ENCODE measurements at places on chromosomes 5 and 9.

- no peak for DNase-seq
Measured at GRCh38 chr9:112502175-112502946, 15.7 kb downstream of the KIAA1958 start.

DNA sequence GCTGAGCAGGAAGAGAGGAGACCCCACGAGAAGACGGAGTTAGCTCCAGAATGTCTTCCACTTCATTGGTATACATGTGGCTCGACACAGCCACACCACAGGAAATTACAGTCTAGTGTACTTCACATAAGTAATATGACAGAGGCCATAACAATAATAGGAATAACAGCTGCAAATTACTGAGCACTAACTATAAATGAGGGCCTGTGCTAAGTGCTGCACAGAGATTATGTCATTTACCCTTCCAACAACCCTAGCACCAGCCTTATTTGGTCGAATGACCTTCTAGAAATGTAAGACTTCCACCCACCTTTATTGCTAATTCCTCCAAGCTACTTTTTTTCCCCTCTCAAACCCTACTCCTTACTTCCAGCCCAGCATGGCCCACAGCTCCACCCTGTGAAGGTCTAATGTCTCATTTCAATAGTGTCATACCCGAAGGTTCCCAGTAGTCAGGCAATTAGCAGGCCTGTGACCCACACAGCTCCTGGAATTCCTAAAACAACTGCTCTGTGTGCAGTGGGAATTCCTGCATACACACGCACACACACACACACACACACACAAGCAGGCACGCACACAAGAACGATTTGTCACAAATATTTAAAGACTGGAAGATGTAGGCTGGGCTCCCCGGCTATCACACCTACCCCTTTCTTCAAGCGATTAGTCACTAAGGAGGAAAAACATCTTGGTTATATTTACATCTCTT lies 134.5 kb downstream of the FRMD3 start:
- DNase-seq: no peak

DNA sequence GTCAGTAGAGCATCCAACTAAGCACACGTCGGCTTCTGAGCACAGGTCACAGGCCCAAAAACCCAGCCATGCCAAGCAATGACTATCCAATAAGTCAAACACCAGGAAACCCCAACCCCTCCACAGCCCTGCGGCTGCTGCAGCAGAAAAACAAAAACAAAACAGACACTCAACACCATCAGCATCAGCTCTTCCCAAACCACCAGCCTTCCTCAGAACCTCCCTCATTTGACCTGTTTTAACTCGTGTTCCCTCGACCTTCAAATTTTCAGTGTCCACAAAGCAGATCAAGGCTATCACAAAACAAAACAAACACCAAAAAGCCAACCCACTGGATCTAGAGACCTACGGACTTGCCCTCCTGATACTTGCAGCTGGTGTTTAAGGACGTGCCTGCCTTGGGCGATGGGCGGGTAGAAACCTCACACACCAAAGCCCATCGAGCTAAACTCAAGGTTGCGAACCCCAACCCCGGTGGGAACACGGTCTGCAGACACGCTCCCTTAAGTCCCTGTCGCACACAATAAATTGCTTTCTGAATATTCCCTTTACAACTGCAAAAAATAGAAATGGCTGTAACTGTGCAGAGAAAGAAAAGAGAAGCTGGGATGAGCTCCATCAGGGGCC lies 247.1 kb upstream of the ANKRD55 start:
- no peak for DNase-seq

DNA sequence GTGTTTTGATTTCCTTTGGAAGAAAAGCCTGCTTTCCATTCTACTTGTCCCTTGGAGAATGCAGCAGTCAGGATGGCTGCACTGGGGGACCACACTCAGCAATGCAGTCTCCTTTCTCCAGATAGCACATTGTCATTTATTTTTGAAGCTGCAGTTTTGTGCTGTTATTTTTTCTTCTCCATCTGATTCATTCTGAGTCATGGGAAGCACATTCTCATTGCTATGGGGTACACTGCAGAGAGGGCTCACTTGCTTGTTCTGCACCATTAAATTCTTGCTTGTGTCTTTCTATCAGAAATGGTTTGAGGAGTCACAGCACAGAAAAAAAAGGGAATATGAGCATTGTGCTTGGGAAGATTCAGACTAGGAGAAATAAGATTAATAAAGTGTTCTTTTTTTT lies 39.7 kb upstream of the POC5 start:
- DNase-seq: no peak

DNA sequence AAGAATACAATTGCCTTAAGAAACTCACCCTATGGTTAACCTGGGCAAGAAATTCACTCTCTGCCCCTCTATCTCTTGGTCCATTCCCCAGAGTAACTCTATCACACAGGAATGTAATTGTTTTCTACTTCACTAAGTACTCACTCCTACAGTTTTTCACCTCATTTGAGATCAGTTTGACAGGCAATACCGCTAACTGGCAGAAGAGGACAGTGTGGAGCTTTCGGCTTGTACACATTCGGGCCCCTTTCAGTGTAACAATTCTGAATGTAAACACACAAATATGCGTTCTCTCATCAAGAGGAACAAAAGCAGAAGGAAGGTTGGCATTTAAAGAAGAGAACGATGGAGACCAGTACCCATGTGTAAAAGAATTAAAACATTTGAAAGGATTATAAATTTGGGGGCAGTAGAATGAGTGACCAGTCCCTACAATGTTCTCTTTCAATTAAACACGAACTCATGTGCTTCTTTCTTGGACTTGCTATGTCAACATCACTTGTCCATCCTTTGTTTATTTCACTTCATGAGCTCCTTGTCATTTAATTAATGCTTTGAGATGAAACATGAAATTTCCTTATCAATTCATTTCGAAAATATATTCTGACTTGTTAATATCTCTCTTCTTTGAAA lies 188.5 kb upstream of the GRAMD2B start:
- DNase-seq: no peak

GRCh38 chr5:76406673-76407072 lies 3.6 kb downstream of the IQGAP2 start:
- no peak for DNase-seq

DNA sequence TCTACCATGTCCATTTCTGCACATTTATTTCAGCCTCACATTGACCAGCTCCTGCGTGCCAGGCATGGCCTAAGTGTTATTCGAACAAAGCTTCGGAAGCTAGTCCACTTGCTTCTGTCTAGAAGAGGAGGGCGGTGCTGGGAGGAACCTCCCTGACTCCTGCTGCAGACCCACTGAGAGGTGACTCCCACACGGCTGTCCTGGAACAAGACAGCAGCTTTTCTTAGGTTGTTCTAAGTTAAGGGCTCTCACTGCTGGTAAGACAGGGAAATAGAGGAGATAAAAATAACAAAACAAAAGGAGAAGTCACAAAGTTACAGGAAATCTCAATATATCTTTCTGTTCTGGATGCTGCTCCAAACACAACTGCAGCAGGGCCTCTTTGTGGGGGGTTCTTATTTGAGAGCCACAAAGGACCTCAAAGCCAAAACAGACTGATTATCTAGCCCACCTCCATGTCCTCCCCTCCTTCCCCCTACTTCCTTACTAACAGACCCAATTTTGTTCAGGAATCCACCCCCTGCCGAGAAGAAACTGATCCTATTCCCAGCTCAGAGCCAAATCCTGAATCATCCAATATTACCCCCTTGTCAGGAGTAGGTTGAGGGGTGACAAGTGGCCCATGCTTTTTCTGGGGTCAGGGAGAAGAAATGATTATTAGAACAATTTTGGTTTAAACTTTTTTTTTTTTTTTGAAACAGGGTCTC lies 28.4 kb upstream of the KCNIP1 start:
- no peak for DNase-seq

DNA sequence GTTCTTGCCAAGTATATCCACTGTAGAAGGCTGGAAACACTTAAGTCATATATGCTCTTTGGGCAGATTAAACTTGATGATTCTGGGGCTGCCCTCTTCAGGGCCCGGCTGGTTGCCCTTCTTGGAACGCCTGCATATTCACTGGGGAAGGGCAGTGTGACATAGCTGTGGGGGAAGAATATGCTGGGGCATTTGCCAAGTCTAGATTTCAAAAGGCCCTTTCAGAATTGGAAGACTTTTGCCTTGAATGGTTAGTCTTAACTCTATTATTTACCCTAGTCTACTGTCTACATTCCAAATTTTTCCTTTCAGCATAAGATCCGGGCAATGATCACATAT lies 161.2 kb upstream of the PITX1 start:
- DNase-seq: no peak

DNA sequence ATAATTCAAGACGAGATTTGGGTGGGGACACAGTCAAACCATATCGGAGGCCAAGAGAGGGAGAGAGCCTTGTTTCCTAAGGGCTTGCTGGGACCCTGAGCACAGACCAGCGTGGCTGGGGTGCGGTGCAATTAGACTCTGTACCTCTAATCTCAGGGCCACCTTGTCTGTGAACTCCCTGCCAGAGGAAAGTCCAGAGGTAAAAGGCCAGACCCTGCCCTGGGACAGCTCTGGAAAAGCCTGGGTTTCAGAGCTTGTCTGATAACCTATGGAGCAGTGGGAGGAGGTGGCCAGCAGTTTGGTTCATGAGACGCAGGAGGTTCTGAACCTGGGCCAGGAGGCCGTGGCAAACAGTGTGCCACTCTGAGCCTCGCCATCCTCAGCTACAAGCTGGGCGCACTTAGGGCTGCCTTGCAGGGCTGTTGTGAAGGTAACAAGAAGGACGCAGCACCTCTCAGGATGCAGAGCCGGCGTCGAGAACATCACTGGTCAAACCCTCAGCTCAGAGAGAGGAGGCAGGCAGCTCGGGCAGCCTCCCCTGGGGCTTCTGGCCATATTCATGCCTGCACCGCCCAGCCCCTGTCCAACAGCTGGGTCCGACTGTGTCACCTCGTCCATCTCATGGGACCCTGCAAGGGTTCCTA lies 4.8 kb upstream of the DOLPP1 start:
- DNase-seq: no peak

DNA sequence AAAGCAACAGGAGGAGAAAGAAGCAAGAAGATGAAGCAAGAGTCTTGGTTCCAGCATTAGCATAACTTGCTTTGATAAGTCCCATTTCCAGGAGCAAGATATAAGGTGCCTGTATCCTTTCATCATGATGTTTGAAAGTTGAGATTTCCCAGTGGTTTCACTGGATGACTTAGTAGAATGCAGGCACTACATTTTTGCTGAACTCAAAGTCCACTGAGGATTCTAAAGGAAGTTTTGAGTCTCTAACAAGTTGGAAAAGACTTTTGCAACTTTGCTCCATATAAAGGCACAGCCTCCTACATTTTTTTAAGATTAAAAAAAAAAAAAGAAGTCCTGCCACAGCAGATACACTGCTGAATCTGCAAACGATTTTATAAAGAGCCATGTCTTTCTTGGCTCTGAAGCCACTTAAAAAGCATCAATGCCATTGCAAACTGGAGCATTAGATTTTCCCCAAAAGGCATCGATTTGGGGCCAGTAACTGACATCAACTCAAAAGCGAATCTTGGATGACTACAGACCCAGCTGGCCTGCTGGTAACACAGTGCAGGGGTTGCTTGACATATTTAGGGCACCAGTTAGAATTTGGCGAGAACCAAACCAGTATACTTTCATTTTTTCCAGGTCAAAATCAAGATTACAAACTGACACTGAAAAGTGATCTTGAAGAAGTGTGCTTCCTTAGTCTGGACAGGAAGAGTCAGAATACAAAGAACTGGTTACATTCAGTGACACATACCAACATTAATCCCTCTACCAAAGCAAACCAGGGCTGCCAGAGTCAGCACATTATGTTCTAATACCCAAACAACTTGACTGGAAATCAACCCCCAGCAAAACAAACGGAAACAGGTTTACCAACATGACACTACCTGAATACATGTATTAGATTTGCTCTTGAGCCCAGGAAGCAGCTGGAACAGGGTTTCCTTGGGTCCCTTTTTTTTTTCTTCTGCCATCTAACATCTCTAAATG lies 39.1 kb upstream of the KCNV2 start:
- no peak for DNase-seq

GRCh38 chr5:150583541-150584225 lies 56.8 kb upstream of the SYNPO start:
- no peak for DNase-seq

- DNase-seq: no peak
Measured at GRCh38 chr5:39650008-39650762, 225.4 kb upstream of the DAB2 start.

DNA sequence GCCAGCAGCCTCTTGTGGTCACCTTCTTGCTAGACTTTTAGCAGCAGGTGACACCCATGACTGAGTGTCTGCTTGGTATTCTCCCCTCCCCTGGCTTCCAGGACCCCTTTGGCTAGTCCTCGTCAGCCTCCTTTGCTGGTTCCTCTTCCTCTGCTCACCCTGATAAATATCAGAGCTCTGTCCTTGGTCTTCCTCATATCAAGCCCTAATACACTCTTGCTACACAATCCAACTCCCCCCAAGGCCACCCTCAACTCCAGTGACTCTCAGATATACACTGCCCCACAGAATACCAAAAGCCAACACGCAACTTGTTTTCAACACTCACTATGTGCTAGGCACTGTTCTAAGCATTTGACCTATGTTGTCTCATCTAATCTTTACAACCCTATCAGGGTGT lies 30.3 kb upstream of the LCP2 start:
- no peak for DNase-seq

All from stimulated activated CD8-positive, alpha-beta memory T cell treated with anti-CD3 and anti-CD28 coated beads, Interleukin-12 subunit alpha, Interleukin-12 subunit beta, amount 100 ng/mL, for 1 hour (primary cell).